NCI-H187 (cell line): ENCODE measurements at places on chromosomes 7 and 10.

GRCh38 chr7:50856806-50857205 lies 74.1 kb upstream of the GRB10 start:
- DNase-seq = no peak

GRCh38 chr7:13745530-13745929 lies 243.9 kb downstream of the ETV1 start:
- DNase-seq = no peak

DNA sequence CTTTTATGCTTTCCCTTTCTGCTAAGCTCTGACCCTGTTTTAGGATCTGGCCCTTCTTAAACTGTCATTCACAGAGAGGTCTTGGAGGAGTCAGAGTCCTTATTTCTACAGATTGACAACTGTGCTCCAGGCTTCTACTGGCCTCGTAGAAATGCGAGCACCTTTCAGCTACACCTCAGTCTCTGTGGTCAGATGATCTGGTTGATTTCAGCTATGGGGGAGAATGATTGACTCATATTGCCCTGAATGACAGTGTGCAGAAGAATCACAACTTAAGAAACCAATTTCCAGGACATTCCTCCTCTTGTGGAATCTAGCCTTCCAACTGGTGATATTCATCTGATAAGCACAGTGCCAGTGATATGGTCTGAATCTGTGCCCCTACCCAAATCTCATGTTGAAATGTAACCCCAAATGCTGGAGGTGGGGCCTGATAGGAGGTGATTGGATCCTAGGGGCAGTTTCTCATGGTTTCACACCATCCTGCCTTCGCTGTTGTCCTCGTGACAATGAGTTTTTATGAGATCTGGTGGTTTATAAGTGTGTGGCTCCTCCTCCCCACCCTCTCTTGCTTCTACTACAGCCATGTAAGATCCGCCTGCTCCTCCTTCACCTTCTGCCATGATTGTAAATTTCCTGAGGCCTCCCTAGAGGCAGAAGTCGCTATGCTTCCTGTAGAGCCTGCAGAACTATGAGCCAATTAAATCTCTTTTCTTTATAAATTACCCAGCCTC lies 14.0 kb upstream of the CYP3A7 start:
- no peak for DNase-seq

DNA sequence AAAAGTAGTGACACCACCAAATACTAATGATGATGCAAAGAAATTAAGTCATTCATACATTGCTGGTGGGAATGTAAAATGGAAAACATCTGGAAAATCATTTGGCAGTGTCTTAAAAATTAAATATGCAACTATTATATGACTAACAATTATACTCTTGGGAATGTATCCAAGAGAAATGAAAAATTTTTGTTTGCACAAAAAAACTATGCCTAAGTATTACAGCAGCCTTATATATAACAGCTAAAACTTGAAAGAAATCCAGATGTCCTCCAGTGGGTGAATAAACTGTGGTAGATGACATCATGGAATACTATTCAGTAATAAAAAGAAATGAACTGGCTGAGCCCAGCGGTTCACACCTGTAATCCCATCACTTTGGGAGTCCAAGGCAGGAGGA lies 132.0 kb downstream of the NEBL start:
- DNase-seq = no peak

- DNase-seq = no peak
Measured at GRCh38 chr7:150479023-150479716, 28.7 kb downstream of the GIMAP8 start.

DNA sequence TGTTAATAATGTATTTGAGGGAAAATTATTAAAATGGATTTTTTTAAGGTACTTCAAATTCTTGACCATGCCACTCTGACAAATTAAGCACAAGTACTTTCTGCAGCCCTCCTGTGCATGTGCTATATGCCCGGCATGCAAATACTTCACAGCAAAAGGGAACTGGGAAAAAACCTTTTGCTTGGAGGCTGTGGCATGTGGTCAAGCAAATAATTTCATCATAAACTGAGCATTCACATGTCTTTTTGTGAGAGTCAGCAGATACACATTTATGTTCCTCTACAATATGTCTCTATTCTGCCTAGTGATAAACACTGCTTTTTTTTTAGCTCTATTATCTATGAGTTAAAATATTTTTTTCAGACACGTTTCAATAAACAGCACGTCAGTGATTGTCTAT lies 53.7 kb upstream of the SEMA3A start:
- DNase-seq = no peak

- DNase-seq = no peak
Measured at GRCh38 chr7:22758576-22758975, 31.6 kb downstream of the IL6 start.

GRCh38 chr7:105602325-105603305 lies 21.3 kb upstream of the EFCAB10 start:
- no peak for DNase-seq

DNA sequence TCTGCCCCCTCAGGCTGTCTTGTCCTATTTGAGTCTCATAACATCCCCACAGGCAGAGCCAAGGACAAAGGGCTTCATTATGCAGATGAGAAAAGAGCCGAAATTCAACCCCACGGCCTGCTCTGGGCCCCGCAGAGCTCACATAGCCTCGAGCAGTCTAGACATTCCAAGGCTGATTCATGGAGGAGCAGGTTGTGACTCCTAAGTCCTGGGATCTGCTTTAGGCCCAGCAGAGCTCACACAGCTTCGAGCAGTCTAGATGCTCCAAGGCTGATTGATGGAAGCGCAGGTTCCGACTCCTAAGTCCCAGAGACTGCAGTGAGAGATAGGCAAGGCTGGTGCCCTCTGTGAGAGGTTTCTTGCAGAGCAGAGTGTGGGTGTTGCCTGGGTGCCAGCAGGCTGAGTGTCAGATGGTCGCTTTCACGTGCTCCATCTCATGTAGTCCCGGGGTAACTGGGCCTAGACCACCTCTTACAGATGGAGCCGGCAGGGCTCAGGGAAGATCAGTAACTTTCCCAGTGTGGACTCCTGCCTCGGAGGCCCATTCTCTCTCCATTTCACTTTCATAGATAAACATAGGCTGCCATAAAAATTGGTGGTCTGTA lies 436.1 kb upstream of the FOXK1 start:
- DNase-seq = no peak

DNA sequence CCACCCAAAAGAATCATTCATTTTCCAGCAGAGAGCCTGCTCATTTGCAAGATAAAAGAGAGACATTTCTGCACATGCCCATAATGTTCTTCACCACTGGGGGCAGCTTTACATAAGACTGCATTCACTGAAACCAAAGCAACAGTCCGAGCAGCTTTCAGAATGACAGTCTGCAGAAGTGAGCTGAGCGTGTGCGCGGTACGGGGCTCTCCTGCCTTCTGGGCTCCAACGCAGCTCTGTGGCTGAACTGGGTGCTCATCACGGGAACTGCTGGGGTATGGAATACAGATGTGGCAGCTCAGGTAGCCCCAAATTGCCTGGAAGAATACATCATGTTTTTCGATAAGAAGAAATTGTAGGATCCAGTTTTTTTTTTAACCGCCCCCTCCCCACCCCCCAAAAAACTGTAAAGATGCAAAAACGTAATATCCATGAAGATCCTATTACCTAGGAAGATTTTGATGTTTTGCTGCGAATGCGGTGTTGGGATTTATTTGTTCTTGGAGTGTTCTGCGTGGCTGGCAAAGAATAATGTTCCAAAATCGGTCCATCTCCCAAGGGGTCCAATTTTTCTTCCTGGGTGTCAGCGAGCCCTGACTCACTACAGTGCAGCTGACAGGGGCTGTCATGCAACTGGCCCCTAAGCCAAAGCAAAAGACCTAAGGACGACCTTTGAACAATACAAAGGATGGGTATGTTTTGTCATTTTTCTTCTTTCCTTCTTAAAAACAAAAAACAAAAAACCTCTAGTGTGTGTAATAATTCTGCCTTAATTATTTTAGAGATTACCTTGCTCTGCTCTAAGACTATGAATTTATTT lies at the start of gene LRRTM3:
Gene LRRTM3 (plus strand): TSS at position 141 of the 820 bp plus-strand sequence.
- no peak for DNase-seq

DNA sequence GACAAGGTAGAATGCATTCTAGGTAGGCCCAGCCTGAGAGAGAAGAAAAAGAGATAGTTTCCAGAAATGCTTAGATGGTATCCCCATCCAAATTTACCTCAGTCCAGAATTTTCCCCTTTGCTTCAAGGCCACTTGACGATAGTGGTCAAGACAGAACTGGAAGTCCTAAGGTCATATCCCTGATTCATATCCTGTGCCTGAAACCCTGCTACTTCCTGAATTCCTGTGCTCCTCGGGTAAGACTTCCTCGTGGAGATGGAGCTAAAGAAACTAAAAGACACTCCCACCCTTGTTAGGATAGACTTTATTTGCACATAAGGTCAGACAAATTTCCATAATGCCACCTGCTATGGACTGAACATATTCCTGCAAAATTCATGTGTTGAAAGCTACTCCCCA lies 175.9 kb downstream of the EVX1 start:
- no peak for DNase-seq

- no peak for DNase-seq
Measured at GRCh38 chr10:119754936-119755335, 29.1 kb downstream of the INPP5F start.

GRCh38 chr10:110226543-110226925 lies 19.1 kb downstream of the MXI1 start:
- peak; percentile 70 for DNase-seq

- no peak for DNase-seq
Measured at GRCh38 chr7:19061331-19061730, 56.1 kb downstream of the TWIST1 start.

DNA sequence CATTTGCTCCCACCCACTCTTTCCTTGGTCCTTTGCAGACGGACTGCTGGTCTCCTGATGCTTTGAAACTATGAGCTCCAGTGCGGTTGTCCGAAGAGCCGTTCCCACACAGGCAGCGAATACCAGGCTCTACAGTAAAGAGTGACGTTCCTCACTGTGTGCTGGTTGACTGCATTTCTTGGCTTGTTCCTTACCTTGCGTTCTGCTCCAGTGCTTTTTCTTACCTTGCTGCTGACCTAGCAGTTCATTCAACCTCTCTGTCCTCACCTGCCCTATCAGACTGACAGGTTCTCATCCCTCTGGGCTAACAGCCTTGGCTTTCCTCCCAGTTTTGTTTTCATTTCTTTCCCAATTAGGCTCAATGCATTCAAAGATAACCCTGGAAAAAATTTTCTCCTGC lies 214.8 kb downstream of the TMEM178B start:
- DNase-seq = no peak
